Hypothalamus (tissue), 51 donors: ENCODE measurements at places on chromosomes 2 and 18.

DNA sequence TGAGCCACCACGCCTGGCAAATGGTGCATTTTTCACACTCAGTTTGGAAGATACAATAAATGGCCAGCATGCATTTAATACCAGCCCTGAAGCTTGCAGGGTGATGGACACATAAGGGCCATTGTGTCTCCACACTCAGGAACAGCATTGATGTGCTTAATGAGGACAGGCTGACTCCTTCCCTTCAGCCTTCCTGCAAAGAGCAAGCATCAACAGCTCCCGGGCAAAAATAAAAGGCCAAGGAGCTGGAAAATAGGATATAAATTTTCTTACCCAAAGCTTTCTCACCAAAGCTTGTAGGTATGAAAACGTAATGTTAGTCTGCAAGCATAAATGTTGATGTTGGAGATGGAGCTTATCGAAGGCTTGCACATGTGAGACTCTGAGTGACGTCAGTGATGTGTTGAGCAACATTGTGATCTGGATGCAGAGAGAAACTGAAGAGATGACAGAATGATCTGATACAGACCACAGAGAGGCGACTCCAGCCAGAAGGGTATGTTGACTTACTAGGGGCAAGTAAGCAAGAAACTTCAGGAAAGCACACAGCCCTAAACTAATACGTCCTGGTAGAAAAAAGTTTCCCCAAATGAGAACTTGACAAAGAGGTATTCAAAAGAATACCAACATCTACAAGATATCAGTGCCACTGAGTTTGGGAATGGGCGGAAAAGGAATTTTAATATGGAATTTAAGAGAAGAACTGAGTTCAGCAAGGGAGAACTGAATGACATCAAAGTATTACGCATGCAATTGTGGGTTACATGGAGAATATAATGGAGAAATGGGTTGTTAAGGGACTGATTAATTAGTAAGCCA, 256.5 kb downstream of the TGIF1 start:
- DNase-seq = no peak

GRCh38 chr2:195562570-195563566, 94.2 kb upstream of the SLC39A10 start:
- DNase-seq = no peak

DNA sequence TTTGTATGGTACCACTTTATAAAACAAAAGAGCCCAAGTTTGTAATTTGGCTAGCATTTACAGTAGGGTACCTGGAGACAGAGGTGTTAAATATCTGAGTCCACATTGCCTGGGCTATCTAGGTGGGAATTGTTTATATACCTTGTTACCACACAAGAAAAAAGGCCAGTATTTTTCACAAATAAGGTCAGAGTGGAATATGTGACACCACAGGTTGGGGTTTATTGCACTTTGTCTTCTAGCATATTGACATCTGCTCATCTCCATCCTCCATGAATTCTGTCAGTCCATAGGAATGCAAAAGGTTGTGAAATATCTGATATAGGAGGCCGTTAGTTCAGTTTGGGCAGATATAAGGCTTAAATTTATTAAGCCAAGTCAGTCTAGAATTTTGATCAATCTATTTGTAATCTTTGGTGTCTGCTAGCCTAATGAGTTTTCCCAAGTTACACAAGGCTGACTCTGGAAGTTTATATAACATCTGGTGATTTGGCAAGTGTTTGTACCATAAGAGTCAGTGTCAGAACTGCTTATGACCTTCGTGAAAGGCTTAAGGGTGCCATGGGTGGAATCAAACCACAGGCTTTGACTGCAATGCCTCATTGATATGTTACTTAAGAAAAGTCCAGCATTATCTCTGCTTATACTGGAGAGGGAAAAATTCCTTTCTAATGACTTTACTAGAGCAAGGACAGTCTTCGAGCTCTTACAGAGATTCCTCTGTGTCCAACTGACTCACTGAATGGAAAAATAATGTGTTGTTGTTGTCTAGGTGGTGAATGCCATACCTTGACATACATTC, 11.3 kb upstream of the DPP4 start:
- no peak for DNase-seq

DNA sequence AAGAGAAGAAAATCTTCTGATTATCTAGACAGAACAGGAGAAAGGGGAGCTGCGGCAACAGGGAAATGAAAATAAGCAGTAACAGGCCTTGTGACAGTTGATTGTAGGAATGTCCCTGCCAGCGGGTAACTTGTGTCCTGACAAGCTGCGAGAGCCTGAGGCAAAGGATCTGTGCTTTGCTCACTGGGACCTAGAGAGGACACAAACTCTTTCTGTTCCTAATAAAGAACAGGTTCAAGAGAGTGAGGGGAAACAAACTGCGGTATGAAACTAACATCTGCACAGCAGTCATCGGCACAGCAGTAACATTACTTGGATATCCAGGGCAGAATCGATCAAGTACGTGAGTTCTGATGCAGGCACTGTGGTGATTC, 103.7 kb upstream of the THOC1 start:
- no peak for DNase-seq

- no peak for DNase-seq
Observed at GRCh38 chr18:7334973-7335568, 104.2 kb downstream of the LRRC30 start.

- DNase-seq = no peak
Observed at GRCh38 chr18:77249569-77250500, at the start of gene GALR1. Gene GALR1, plus strand, starts transcription at chr18:77249848. Its CDS starts 701 bp downstream, at chr18:77250549.

- DNase-seq = no peak
Observed at GRCh38 chr2:120517751-120518469, 172.0 kb downstream of the INHBB start.

GRCh38 chr2:109166811-109167210, 37.8 kb downstream of the SH3RF3 start:
- no peak for DNase-seq

DNA sequence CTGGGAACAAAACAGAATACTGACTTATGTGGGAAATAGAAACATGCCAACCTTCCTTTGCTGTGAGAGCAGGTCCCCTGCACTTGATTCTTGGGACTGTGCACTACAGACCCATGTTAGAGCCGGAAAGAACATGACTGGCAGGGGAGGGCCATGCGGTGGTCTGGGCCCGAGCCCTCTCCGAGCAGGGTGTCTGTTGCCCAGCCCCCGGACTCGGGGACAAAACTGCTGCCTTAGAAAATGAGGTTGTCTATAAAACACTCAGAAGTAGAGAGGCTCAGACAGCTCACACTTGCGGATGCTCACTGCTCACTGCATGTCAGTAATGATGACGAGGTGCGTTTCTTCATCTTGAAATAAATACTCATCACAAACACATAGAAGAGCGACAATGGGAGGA, 270.7 kb upstream of the HDAC4 start:
- DNase-seq = no peak

DNA sequence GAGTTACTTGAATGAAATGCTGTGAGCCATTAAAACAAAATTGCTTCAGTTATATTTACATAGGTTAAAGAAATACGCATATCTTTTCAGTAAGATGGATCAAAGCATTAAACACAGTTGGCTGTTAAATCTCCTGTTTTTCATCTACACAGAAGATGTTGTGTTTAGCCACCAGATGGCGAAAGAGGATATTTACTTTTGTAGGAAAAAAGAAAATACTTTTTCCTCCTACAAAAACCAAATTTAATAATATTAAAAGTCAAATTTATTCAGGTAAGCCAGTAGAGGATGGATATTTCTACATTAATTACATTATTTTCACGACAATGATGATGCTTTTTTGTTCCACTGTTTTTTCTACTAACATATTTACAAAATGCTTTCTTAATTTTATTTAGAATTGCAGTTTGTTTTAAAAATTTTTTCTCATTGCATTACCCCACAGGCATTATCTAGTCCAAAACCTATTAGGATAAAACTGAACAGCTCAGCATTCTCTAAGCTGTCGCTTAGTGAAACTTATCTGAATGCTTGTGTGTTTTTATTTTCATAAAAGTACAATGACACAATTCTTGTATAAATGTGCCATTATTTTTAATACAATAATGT, 173.7 kb downstream of the ASXL3 start:
- DNase-seq = no peak

- DNase-seq = no peak
Observed at GRCh38 chr2:183292028-183292427, 167.8 kb downstream of the NUP35 start.

GRCh38 chr18:79989195-79989497, 783 bp upstream of the TXNL4A start:
- DNase-seq = no peak

GRCh38 chr18:25725501-25725900, 364.9 kb downstream of the SS18 start:
- no peak for DNase-seq
